NCI-H748 treated with DMSO at 0.1 percent for 48 hours (cell line): ENCODE measurements at places on chromosomes 16 and 17.
A peak's percentile ranks its signal among the peaks of the same experiment; 100 is the strongest.

DNA sequence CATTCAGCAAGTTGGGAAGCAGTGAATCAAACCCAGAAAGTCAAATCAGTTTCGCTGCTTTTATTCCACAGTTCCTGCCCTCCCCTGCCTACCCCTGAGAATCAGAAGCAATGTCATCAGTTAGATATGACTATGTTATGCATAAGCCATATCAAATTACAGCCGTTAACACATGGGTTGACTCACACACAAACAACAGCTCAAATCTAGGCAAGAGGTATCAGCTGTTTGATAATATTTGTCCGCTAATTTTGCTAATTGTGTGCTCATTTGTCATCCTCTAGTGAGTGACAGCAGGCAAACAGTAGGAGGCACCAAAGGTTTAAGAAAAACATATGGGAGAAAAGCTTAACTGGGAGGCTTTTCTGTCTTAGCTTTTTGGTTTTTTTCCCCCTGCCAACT, 327.4 kb upstream of the CCL2 start:
- peak; percentile 58 for DNase-seq

DNA sequence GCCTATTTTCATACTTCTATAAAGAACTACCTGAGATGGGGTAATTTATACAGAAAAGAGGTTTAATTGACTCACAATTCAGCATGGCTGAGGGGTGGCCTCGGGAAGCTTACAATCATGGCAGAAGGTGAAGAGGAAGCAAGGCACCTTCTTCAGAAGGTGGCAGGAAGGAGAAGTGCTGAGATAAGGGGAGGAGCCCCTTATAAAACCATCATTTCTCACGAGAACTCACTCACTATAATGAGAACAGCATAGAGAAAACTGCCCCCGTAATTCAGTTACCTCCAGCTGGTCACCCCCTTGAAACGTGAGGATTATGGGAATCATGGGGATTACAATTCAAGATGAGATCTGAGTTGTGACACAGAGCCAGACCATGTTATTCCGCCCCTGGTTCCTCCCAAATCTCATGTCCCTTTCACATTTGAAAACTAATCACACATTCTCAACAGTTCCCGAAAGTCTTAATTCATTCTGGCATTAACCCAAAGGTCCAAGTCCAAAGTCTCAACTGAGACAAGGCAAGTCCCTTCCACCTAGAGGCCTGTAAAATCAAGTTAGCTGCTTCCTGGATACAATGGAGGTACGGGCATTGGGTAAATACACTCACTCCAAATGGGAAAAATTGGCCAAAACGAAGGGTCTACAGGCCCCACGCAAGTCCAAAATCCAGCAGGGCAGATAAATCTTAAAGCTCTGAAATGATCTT, 237.7 kb downstream of the CDH13 start:
- no peak for DNase-seq

DNA sequence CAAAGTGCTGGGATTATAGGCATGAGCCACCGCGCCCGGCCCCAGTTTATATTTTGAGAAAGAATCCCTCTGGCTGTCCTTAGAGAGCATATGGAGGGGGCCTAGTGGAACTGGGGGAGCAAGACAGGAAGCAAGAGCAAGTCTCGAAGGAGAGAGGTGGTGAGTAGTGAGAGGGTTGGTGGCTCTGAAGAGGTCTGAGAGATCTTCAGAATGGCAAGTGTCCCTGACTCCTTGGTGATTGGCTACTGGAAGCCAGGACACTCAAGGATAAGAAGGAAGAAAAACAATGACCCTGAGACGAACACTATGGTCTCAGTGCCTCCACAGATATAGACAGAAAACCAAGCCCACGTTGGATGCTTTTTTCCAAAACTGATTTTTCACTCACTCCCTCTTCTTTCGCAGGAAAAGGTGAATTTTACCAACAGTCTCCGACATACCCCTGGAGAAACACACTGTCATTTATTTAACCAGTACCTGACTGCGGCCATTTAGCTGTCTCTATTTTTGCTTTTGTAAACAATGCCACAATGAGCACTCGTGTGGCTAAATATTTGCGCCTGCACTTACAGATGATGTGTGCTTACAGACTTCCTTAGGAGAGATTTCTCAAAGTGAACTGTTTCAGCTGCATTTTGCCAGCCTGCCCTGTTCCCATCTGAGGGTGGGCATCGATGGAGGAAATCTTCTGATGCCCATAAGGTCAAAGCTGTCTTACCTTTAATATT, 15.9 kb upstream of the DOK4 start:
- peak; percentile 30 for DNase-seq

GRCh38 chr17:40822132-40822812, at the start of gene KRT10:
TSS of gene KRT10 (minus strand) at chr17:40822614. CDS start at chr17:40822585, 29 bp downstream.
- DNase-seq = no peak

DNA sequence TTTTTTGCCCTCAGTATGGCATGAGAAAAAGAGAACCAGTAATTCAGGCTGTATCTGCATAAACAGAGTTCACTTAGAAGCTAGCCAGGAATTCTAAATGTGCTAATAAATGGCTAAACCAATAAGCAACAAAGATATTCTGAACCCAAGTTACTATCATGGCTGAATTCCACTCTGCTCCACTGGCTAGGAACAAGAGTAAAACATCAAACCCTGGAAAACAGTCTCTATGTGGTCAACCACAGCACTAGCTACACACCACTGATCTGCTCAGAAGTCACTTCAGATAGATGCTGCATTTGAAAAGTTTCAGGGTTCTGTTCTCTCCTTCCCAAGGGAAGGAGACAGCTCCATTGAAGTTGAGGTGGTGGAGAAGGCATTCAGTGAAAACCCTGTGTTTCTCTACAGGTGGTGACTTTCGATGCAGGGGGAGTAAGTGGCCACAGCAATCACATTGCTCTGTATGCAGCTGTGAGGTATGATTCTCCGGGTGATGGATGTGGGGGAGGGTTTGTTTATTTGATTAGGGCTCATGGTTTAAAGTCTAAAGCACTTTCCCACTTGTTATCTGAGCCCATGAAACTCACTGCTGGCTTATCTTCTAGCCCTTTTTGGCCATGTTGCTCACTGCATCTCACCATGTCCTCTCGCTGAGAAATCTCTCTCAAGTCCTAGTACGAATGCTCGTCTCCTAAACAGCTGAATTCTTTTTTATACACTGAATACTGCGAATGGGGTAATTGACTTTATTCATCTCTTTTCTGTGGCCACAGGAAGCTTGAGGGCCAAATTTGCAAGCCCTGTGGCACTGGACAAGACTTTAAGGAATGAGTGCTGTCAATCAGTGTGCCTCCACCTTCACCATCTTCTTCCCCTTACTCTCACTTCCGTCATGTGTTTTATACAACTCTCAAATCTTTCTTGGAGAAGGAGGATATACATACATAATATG, 39.9 kb downstream of the CENPV start:
- no peak for DNase-seq

GRCh38 chr17:61734466-61734865, 128.9 kb downstream of the BRIP1 start:
- DNase-seq = no peak

DNA sequence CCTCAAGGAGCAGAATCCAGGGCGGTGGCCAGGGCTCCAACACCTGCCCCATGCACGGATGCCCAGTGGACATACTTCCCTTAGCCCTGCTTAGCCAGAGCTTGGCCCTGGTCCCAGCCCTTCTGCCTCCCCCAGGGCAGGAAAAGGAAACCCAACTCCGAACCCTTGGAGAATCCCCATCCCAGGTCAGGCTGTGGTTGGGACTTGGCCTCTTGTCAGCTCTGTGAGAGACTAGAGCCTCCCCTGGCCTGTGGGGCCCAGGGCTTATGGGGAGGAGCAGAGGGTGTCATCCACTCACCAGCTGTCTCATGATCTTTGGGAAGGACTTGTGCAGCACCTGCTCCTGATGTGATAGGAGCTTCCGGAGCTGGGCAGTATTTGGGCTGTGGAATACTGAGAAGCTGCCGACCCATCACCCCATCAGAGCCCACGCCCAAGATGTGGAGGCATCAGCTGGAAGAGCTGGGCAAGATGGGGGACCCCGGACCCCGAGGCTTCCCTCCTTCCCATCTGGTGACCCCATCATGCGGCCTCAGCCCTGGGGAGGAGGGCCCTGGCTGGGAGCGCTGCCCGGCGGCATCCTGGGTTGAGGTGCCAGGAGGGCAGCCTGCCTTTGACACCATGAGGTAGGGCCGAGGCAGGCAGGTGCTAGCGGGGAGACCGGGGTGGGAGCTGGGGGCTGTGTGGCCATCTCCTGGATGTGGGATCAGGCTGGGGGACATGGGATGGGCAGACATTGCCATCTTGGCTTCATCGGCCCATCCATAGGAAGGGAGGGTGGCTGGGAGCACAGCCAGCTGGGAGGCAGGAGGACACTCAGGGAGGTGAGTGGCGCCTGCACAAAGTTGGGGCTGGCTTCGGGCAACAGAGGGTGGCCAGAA, 45.1 kb downstream of the TNFRSF13B start:
- no peak for DNase-seq

DNA sequence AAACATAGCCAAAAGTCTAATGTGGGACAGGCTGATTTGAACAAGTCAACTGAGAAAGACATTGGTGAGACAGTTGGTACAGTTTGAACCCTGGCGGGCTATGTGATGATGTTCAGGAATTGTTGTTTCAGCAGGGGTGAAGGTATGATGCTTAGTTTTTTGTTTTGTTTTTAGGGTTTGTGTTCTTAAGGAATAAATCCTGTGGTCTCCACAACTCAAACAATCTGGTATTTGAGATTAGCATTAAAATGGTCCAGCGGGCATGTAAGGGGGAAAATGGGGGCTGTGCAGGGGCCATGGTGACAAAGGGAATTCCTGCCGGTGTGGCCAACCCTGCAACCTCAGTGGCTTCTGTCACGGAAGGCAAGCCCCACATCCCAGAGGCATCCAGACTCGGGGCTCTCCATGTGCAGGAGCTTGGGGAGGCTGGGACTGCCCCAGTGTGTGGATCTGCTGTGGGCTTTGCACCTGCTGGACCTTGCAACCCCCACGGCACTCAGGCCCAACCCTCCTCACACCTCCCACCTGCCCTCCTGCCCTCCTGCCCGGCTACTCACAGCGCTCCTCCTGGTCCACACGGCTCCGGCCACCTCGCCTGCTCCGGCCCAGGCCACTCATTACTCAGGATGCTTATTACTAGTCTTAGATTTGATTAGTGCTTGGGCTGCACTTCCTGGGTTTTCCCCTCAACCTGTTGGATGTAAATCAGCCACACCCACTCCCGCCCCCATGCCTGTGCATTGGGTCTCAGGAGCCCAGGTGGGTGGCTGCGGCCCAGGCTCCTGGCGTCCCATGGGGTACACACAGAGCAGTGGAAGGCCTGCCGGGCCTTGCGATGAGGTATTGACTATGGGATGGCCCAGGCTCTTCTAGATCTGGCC, at the start of gene TNFRSF13B:
TNFRSF13B (minus strand) TSS at position 661 of the 881 bp plus-strand sequence; CDS start at position 618, 43 bp downstream.
- no peak for DNase-seq

DNA sequence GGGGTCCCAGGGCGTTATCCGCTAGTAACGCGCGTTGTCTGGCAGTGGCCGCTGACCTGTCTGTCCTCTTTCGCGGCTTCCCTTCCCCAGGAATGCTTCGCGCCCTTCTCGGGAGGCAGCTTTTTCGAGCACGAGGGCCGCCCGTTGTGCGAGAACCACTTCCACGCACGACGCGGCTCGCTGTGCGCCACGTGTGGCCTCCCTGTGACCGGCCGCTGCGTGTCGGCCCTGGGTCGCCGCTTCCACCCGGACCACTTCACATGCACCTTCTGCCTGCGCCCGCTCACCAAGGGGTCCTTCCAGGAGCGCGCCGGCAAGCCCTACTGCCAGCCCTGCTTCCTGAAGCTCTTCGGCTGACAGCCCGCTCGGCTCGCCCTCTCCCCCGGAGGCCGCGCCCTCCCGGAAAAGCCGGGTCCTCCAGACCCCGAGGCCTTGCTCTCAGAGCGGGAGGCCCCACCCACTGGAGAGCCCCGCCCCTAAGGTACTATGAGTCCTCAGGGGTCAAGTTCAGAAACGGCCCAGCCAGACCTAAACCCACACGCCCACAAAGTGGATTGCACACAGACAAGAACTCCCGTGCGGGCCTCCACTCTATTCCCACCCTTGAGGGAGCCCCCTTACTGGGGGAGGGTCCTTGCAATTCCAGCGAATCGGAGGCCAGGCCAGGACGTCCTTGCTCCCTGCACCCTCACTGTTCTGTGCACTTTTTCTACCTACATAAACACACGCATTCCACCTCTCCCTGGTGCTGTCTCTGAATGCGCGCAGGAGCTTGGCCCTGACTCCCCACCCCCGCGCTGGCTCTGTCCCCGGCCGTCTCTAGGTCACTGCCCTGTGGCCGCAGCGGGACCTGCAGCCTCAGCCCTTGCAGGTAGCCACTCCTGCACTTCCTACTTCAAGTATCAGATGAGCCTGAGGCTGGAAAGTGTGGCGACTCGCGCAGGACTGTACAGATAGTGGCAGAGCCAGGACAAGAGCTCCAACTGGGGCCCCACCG, 5.4 kb upstream of the SLC5A2 start:
- DNase-seq = no peak

GRCh38 chr16:52549011-52549692, 2.2 kb upstream of the TOX3 start:
- DNase-seq = no peak

DNA sequence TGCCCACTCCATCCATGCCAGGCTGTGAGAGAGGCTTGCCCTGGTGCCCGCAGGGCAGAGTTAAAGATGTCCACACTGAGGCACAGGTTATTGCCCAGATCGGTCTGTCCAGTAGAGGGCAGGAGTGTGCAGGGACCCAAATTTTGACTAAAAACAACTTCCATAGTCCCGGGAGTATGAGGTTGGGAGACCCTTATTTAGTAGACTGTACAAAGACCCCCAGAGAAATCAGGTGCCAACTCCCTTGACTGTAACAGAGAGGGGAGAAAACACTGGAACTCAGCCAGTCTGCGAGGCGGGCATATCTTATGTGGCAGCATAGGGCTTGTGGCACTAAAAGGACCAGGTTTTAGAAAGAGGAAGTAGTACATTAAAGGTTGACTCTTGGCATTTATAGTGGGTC, 43.4 kb downstream of the HNF1B start:
- DNase-seq = no peak

GRCh38 chr17:58487589-58488427, at the start of gene HSF5:
TSS of gene HSF5 (minus strand) at chr17:58488408. CDS start at chr17:58488274, 134 bp downstream.
- DNase-seq = no peak

GRCh38 chr17:81025741-81026129, 9.2 kb upstream of the BAIAP2 start:
- no peak for DNase-seq

- DNase-seq = no peak
Measured at GRCh38 chr16:89000207-89000959, 23.4 kb upstream of the CBFA2T3 start.

- DNase-seq = no peak
Measured at GRCh38 chr17:28008513-28008912, 34.0 kb upstream of the NLK start.
